ENCODE measurements at places on chromosomes 5 and 9. TPM values are rescaled to one million over a fixed set of nuclear protein-coding genes. Genes with fewer than 3 reads are reported as not detected.

- DNase-seq: no peak
Measured at GRCh38 chr5:94463739-94464138, 154.7 kb downstream of the KIAA0825 start.

Gene LCN12
- total RNA-seq: 0.62 TPM

DNA sequence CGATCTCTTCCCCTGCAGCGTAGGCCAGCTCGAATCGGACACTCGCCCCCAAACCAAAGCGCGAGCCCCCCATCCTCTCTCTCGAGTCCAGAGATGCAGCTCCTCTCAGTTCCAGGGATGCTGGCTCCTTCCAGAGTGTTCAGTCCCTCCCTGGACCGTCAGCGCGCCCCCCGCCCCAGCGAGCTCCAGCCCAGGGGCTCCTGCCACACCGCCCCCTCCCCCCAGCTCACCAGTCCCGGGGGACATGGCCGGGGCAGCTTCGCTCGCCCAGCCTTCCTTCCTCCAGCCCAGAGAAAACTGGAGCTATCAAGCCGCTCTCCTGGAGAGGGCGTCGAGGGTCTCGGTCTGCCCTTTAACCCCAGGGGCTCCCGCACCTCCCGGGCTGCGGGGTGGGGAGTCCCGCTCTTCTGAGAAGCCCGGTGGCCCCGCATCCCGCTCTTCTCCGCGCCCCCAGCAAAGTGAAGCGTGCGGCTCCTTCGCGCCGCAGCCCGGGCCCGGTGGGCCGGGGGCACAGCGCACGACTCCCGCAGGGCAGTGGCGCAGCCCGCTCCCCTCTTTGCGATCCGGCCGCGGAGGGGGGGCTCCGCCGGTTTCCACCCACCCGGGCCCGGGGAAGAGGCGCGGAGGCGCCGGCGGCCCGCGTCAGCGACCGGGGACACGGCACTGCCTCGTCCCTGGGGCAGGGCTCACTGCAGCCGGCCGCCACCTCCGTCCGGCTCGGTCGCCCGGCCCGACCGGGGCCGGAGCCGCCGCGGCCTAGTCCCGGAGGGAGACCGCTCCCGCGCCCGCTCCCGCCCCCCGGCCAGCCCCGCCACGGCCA lies 587 bp downstream of the MIER3 start:
- no peak for DNase-seq

- DNase-seq: peak; percentile 60
Measured at GRCh38 chr5:1787472-1788047, 12.1 kb downstream of the MRPL36 start.

GRCh38 chr9:10983251-10983650 lies 370.4 kb upstream of the PTPRD start:
- DNase-seq: no peak

GRCh38 chr9:71001780-71002386 lies 119.5 kb downstream of the TRPM3 start:
- no peak for DNase-seq

DNA sequence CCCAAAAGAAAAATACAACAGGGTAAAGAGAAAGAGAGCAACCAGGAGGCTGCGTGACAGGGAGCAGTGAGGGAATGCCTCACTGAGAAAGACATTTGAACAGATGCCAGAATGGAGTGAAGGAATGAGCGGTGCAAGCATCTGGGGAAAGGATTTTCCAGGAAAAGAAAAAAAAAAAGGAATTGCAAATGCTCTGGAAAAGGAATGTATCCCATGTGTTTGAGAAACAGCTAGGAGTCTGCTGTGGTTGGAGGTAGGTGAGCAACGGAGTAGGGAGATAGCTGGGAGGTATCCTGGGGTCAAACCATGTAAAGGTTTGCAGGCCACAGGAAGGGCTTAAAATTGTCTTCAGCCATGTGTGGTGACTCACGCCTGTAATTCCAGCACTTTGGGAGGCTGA lies 23.6 kb upstream of the CEMIP2 start:
- DNase-seq: no peak

DNA sequence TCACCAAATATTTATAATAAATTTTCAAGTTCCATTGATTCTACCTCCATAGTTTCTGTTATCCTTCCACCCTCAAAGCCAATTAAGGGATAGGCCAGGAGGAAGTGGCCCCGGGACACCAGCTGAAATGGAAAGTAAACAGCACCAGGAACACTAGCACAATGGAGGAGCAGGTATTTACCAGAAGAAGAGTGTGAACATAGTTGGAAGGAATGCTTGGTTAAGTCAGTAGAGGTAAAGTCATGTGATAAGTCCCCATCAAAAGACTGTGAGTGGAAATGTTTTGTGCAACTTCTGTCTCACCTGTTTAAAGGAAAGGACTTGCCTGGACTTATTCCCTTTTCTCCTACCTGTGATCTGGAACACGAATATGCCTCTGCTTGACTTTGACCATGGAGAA lies 146.7 kb upstream of the RAI14 start:
- no peak for DNase-seq

GRCh38 chr5:35198075-35198474 lies 32.2 kb downstream of the PRLR start:
- DNase-seq: no peak

Gene PCDHB14
- 5.0 TPM for total RNA-seq
